ENCODE measurements at places on chromosomes 2 and 18. TPM values are rescaled to one million over a fixed set of nuclear protein-coding genes. Genes with fewer than 3 reads are reported as not detected.

The TRIM54 gene
- not detected for total RNA-seq

The FEV gene
- total RNA-seq = not detected

The ARHGAP15 gene
- total RNA-seq = 1.4 TPM

The ALPP gene
- total RNA-seq = not detected

The MTCL1 gene
- 105 TPM for total RNA-seq

The CKAP2L gene
- not detected for total RNA-seq

The SPDYA gene
- 0.32 TPM for total RNA-seq

The ENOSF1 gene
- 178 TPM for total RNA-seq

The TCF23 gene
- total RNA-seq = not detected

The C2orf81 gene
- 10.3 TPM for total RNA-seq

The ZNF514 gene
- 10.7 TPM for total RNA-seq

The PFN4 gene
- not detected for total RNA-seq

The OXER1 gene
- total RNA-seq = 0.32 TPM

The POU3F3 gene
- 0.21 TPM for total RNA-seq

The CNDP1 gene
- total RNA-seq = not detected

The ATG16L1 gene
- 28.1 TPM for total RNA-seq

The RGPD3 gene
- 0.75 TPM for total RNA-seq

The PDE1A gene
- 4.8 TPM for total RNA-seq

The NTSR2 gene
- not detected for total RNA-seq

The FLACC1 gene
- total RNA-seq = 0.32 TPM

The CCDC141 gene
- 2.0 TPM for total RNA-seq

The CCDC178 gene
- total RNA-seq = not detected

The MARCO gene
- total RNA-seq = 28.4 TPM

The UPP2 gene
- not detected for total RNA-seq

The TMEM178A gene
- 29.5 TPM for total RNA-seq

The GFPT1 gene
- total RNA-seq = 25.7 TPM

The OTOS gene
- total RNA-seq = not detected

The IL36A gene
- not detected for total RNA-seq

The IL1RL2 gene
- not detected for total RNA-seq

The PNKD gene
- 45.8 TPM for total RNA-seq

The RAB6C gene
- total RNA-seq = not detected

The MYOM1 gene
- 7.8 TPM for total RNA-seq

The ACKR3 gene
- total RNA-seq = 75.6 TPM

The PLCL1 gene
- total RNA-seq = 14.3 TPM

The CPO gene
- total RNA-seq = not detected

The CAPN14 gene
- not detected for total RNA-seq

The RTP5 gene
- not detected for total RNA-seq

The ERFE gene
- 3.3 TPM for total RNA-seq

The CROCC2 gene
- 2.9 TPM for total RNA-seq

The KIAA2012 gene
- total RNA-seq = 0.11 TPM

The PKDCC gene
- 210 TPM for total RNA-seq

The NAB1 gene
- 63.2 TPM for total RNA-seq

The SLC20A1 gene
- 18.4 TPM for total RNA-seq

The RAB17 gene
- 0.32 TPM for total RNA-seq

The BOLL gene
- not detected for total RNA-seq

The KCNK3 gene
- total RNA-seq = 7.2 TPM
